ENCODE measurements at places on chromosomes 4 and X.
A peak's percentile ranks its signal among the peaks of the same experiment; 100 is the strongest.

GRCh38 chr4:121764702-121765367 lies at the start of gene SMIM43:
SMIM43 (minus strand) TSS chr4:121765164; CDS start chr4:121765105, 59 bp downstream.
- no peak for DNase-seq

GRCh38 chrX:115400960-115401359 lies 111.4 kb downstream of the LUZP4 start:
- DNase-seq = peak; percentile 26

DNA sequence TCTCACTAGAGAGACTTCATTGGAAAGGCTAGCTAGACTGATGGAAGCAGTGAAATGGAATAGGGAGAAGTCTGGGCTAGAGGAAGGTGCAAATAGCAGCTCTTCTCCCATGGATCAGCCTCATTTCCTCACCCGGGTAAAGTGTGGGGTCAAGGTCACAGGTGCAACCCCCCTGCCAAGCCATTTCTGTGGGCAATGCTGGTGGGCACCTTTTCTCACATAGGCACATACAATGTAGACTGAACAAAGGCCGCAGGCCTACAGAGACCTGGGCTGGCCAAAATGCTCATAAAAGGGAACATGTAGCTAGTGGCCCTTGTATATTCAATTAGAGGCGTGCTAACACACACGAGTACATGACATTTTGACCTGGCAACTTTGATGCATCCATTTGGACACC lies 71.5 kb upstream of the EFNB1 start:
- DNase-seq = no peak

DNA sequence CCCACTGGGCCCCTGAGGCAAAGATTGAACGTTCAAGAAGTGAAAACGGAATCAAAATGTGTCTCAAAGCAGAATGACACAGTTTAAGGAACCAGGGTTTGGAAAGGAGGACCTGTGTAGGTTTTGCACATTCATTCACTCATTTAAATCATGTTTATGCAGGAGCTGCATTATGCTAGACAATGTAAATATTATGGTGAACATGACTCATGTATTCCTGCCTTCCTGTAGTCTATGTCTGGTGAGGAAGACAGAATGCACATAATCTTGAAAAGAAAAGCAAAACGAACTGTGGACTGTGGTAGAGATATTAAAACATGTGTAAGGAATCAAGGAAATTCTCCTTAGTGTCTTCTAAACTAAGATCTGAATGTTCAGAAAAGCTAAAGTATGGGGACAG lies 311.8 kb upstream of the SMIM31 start:
- DNase-seq = no peak

- DNase-seq = no peak
Measured at GRCh38 chr4:123740236-123740635, 343.6 kb downstream of the SPRY1 start.

DNA sequence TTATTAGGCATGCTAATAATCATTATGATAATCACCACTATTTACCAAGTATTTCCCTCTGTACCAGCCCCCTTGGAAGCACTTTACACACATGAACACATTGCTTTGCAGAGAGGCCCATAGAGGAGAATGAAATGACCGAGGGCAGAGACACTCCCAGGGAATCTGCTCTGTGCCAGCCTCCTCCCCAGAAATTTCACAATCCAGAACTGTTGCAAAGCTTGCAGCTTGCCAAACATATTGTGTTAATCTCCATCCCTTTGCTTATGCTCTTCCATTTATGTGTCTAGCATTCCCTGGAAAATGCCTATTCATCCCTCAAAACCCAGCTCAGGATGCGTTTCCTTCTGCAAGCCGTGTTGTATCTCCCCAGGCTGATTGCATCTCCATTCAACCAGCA lies 37.8 kb downstream of the CYTL1 start:
- no peak for DNase-seq

GRCh38 chr4:118141240-118141639 lies 107.0 kb downstream of the NDST3 start:
- DNase-seq = no peak
